Stimulated activated CD4-positive, alpha-beta T cell treated with anti-CD3 and anti-CD28 coated beads, TNF-alpha, amount 100 ng/mL, for 24 hours (primary cell): ENCODE measurements at places on chromosomes 2 and 18.

- DNase-seq, result no peak
These were observed 105.8 kb downstream of the SPP2 start for GRCh38 chr2:234156326-234156725.

DNA sequence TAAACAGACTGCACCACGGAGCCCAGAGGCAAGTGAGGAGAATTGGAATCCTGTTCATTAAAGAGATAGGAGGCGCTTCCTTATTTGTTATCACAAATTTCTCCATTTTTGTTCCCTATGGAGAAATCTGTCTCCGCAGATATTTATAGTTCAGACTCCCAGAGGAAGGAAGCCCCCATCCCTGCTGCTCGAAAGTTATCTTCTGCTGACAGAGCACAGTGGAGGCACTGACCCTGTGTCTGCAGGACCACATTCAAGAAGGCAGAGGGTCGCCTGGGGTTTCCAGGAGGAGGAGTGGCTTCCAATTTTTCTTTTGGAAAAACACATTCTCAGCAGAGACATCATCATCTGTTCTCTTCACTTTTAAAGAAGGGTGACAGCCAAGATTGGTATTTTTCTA, 73.0 kb upstream of the GPR45 start:
- DNase-seq, result no peak

DNA sequence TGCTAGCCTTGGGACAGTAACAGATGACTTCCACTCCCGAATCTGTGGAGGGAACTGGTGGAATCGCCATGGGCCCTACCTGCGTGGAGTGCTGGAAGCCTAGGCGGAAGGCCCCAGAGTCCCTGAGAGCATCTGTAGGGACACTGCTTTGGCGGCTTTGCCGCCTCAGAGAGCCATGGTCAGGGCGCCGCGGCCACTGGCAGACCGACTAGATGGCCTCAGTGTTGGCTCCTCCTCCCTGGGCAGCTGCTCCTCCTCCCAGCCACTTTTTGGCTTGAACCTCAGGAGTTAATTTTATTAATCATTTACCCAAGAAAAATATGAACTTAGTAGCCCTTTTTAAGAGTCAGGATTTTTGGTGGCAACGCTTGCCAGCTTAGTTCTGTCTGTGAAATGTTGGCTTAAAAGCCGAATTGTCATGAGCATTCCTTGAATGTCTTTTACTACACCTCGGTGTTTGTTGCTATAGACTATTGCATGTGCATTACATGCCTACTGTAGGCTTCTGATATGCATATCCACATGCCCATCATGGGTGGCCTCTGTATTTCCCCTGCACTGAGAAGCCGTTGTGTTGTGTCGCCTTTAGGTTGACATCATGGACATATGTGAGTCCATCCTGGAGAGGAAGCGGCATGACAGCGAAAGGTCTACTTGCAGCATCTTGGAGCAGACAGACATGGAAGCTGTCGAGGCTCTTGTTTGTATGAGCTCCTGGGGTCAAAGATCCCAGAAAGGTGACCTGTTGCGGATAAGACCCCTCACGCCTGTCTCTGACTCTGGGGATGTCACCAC, 2.4 kb downstream of the KLF11 start:
- no peak for DNase-seq

DNA sequence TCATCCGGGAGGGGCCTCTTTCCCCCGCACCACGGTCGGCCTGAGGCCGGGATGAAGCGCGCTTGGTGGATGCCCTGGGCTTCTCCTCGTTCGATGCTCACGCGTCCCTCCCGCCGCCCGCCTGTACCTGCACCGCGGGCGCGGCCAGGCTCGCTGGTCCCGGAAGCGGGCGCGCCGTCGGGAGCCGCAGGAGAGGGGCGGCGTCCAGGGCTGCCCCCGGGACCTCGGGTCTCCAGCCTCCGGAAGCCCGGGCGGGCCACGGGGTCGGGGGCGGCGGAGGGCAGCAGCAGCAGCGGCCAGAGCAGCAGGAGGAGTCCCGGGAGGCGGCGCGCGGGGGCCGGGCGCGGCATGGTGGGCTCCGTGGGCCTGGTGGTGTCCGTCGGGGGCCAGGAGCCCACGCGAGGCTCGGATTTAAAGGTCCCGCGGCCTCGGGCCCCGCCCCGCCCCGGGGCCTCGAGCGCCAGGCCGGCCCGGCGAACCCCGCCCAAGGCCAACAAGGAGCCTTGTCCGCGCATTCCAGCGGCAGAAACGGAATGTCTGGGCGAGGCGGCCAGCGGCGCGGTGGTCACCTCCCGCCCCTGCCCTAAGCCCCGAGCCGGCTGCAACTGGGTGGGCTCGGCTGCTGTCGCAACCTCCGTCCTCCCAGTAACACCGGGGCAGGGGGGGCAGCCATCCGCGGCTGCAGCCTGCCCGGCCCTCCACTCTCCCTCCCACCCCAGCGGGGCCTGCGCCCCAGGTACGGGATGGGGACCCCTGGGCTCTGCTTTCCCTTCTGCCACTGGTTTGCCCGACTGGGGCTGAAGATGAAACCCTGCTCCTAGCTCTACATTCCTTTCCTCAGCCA, at the start of gene MATN3:
Gene MATN3, minus strand, starts transcription at position 387 of the 844 bp plus-strand sequence. Its CDS starts 37 bp downstream, at position 350.
- no peak for DNase-seq

GRCh38 chr18:58455314-58456188, 173.3 kb downstream of the ALPK2 start:
- no peak for DNase-seq
